ENCODE measurements at places on chromosomes 7 and 10.

DNA sequence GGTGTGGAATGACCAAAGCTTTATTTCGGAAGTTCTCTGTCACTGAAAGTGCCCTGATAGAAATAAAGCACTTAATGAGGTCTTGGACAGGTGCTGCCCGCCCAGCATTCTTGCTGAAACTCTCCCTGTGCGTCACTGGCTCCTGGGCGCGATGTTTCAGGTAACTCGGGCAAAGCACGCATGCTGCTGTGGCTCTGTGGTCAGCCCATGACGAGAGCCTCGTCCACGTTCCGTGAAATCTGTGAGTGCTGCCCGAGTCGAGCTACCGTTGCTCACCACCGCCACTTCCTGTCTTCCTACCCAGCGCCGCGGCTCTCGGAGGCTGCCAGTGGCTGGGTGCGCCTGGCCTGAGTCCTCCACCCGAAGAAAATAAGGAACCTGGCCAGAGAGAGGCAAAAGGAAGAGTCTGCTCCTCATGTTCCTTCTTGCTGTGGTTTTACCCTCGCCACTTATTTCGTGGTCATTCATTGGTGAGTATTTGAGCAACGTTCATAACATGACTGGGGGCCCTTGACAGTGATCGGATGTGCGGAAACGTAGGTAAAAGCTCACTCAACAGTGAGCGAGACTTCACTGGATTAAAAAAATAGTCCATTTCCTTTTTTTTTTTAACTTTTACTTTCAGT lies 95.5 kb downstream of the MAP3K8 start:
- no peak overlapping the region for H3K4me3 ChIP-seq
- no peak for DNase-seq
- H3K27me3 ChIP-seq = peaks cover 9% of the 10 kb centered on the region
- no peak overlapping the region for H3K27ac ChIP-seq
- H3K4me1 ChIP-seq = peaks cover 5% of the 10 kb centered on the region

GRCh38 chr10:124329362-124329761 lies 89.4 kb downstream of the OAT start:
- H3K27ac ChIP-seq = no peak overlapping the region
- peaks cover 9% of the 10 kb centered on the region for H3K4me1 ChIP-seq
- no peak overlapping the region for H3K4me3 ChIP-seq
- H3K36me3 ChIP-seq = peaks cover 10% of the 10 kb centered on the region

DNA sequence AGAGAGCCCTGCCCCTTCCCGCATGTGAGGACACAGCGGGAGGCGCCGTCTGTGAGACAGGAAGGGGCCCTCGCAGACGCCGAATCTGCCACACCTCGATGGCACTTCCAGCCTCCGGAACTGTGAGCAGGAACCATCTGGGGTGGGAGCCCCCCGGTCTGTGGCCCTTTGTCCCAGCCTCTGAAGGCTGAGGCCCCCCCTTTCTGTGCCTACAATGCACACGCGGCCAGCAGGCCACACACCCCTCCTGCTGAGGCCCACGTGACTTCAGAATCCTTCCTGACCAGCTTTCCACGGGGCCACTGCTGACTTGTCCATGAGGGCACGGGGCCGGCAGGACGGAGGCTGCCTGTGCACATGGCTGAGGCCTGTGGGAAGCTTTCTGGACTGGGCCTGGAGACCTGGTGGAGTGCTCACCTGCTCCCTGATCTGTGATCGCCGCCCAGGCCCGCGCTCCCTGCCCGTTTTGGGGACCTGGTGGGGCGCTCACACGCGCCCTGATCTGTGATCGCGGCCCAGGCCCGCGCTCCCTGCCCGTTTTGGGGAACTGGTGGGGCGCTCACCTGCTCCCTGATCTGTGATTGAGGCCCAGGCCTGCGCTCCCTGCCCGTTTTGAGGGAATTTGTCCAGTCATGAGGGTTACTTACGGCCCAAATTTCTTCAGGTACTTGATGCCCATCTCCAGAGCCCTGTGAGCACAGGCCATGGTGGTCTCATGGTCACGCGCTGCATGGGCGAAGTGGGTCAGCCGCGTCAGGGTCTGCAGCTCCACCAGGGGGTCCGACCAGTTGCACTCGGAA lies 34.3 kb downstream of the CFAP46 start:
- H3K27me3 ChIP-seq = peaks cover 20% of the 10 kb centered on the region
- H3K4me3 ChIP-seq = no peak overlapping the region
- no peaks in the 10 kb centered on the region for H3K36me3 ChIP-seq
- H3K4me1 ChIP-seq = peaks cover 25% of the 10 kb centered on the region
- H3K27ac ChIP-seq = no peak overlapping the region

- H3K36me3 ChIP-seq = peaks cover 50% of the 10 kb centered on the region
- peaks cover 51% of the 10 kb centered on the region for H3K4me1 ChIP-seq
- H3K27me3 ChIP-seq = peaks cover 6% of the 10 kb centered on the region
- H3K27ac ChIP-seq = peak overlapping the region; percentile 99
- peak overlapping the region; percentile 99 for H3K4me3 ChIP-seq
- no peak for DNase-seq
These were observed 104.6 kb upstream of the TNRC18 start for GRCh38 chr7:5528071-5528814.

DNA sequence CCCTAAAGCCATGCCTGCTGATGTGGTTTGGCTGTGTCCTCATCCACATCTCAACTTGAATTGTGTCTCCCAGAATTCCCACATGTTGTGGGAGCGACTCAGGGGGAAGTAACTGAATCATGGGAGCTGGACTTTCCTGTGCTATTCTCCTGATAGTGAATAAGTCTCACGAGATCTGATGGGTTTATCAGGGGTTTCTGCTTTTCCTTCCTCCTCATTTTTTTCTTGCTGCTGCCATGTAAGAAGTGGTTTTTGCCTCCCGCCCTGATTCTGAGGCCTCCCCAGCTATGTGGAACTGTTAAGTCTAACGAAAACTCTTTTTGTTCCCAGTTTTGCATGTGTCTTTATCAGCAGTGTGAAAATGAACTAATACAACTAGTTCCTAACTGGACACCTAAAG lies 11.8 kb downstream of the MACROH2A2 start:
- peak overlapping the region; percentile 31 for H3K27ac ChIP-seq
- H3K4me1 ChIP-seq = peaks cover 41% of the 10 kb centered on the region
- no peak for DNase-seq

DNA sequence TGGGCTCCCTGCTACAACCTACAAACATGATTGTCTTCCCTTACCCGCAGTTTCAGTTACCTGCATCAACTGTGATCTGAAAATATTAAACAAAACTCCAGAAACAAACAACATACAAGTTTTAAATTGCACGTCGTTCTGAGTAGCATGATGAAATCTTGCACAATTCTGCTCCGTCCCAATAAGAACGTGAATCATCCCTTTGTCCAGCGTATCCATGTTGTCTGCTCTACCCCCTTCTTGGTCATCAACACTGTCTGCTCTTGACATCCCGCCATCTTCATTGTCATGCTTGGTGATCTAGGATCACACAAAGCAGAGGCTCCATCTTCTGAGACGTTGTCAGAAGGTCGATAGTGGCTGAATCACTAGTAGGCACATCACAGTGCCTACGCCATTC lies 53.9 kb downstream of the ACADSB start:
- H3K4me3 ChIP-seq = no peak overlapping the region
- H3K36me3 ChIP-seq = no peaks in the 10 kb centered on the region
- H3K27me3 ChIP-seq = peaks cover 19% of the 10 kb centered on the region
- no peak for DNase-seq
- H3K4me1 ChIP-seq = peaks cover 7% of the 10 kb centered on the region

DNA sequence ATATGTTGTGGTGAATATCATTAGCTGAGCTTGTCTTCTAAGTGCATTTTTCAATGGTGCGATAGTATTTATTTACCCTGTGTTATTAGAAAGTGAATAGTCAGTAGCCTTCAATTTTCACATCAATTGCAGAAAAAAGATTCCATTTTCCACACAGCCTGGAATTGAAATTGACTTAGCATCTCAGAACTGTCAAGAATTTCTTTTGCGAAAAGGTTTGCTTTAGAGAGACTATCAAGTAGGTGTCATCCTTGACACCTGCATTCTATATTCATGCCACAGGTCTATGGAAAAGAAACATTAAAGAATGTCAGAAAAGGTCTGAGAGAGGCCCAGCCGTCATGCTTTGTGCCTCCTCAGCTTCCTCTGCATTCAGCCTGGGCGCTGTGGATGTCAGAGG lies 504.9 kb downstream of the PARD3 start:
- H3K27ac ChIP-seq = no peak overlapping the region
- H3K4me1 ChIP-seq = peaks cover 58% of the 10 kb centered on the region
- DNase-seq = no peak
- H3K27me3 ChIP-seq = no peaks in the 10 kb centered on the region
- no peak overlapping the region for H3K4me3 ChIP-seq
- peaks cover 44% of the 10 kb centered on the region for H3K36me3 ChIP-seq

DNA sequence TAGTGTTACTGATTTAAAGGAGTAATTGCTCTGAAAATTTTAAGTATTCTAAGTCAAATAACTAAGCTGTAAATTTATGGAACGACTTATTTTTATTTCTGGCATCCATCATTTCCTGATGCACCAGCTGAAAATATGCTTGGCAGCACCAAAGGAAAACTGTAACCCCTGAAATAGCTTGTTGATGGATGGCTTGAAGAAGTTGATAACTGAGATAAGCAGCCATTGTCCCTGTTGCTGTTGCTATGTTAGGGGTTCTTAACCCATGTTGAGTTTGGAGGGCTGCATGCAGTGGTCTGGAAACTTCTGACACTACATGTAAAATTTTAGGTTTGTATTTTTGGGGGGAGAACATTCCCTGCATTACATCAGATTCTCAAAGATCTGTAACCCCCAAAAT lies 30.6 kb downstream of the RPA3 start:
- no peak overlapping the region for H3K4me3 ChIP-seq
- DNase-seq = no peak
- no peaks in the 10 kb centered on the region for H3K36me3 ChIP-seq
- H3K27me3 ChIP-seq = no peaks in the 10 kb centered on the region
- H3K27ac ChIP-seq = no peak overlapping the region

DNA sequence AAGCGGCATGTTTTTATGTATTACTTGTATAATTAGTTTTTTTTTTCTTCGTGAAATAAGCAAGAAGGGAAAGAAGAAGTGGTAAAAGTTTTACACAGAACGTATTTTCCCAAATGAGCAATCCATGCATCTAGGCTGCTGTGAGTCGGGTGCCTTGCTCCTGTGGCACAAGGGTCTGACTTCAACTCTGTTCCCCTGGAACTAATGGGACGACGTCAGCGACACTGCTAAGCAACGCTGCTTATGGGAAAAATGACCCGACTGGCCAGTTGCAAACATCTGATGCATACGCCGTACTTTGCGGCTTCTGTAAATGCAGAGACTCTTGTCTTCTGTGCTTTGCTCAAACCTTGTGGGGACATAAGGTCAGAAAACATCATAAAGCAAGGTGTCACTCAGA lies 66.3 kb downstream of the MPP7 start:
- peaks cover 6% of the 10 kb centered on the region for H3K4me1 ChIP-seq
- DNase-seq = no peak
- no peaks in the 10 kb centered on the region for H3K36me3 ChIP-seq
